ENCODE measurements at places on chromosomes 7 and 10.

DNA sequence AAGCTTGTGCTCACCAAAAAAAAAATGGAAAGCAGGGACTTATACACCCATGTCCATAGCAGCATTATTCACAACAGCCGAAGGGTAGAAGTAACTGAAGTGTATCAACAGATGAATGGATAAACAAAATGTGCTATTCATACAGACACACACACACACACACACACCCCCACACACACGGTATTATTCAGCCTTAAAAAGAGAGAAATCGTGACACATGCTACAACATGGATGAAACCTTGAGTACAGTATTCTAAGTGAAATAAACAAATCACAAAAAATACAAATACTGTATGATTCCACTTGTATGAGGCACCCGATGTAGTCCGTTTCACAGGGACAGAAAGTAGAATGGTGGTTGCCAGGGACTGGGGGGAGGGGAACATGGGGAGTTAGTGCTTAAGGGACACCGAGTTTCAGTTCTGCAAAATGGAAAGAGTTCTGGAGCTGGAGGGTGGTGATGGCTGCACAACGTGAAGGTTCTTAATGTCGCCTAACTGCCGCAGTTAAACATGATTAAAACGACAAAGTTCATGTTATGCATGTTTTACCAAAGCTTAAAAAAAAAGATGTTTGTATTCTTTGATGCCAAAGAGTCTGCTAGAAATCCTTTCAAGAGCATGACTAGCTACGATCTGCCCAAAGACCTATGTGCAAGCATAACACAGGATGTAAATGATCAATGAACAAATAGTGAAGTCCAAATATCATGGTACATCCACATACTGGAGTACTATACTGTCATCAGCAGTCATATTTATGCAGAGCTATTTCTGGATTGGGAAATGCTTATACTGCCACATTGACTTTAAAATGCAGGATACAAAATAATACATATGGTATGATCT lies 7.2 kb downstream of the TNS3 start:
- DNase-seq: no peak

DNA sequence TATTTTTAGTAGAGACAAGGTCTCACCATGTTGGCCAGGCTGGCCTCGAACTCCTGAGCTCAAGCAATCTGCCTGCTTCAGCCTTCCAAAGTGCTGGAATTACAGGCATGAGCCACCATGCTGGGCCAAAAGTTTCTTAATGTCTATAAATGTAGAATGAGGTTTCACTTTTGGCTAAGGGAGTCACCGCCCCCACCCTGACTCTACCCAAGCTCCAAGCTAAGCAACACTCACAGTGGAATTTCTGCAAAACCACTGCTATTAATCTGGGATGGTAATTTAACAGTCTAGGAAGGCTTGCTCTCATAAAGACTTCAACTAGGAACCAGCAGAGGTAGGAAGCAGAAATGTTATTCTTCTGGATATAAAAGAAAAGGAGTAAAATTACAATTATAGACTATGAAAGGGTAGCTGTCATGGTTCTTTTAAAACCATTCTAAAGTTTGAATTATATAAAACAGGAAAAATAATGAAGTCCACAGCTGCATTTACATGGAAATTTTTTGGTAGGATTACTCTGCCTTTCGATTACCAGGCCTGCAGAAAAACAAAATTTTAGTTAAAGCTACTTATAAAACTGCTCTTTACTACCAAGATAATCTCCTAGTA lies 211.6 kb downstream of the SFMBT2 start:
- no peak for DNase-seq

DNA sequence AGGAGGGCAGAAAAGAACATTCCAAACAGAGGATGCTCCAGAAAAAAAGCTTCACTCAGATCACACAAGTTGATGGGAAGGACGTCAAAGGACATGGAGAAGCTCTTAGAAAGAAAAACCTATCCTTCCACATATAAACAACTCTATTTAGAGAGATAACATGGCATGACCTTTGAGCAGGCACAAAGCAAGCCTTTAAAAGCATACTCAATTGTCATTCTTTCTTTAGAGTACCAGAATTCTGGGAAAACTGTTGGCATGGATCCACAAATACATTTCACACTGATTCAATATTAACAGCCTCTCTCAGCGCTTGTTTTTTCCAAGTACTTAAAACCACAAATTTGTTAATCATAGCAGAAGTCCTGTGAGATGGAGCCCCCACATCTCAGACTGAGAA lies 7.3 kb upstream of the ABLIM1 start:
- no peak for DNase-seq

- no peak for DNase-seq
These were observed 148.8 kb upstream of the NRP1 start for GRCh38 chr10:33483124-33483815.

GRCh38 chr10:125639846-125640245 lies 43.1 kb downstream of the TEX36 start:
- no peak for DNase-seq

DNA sequence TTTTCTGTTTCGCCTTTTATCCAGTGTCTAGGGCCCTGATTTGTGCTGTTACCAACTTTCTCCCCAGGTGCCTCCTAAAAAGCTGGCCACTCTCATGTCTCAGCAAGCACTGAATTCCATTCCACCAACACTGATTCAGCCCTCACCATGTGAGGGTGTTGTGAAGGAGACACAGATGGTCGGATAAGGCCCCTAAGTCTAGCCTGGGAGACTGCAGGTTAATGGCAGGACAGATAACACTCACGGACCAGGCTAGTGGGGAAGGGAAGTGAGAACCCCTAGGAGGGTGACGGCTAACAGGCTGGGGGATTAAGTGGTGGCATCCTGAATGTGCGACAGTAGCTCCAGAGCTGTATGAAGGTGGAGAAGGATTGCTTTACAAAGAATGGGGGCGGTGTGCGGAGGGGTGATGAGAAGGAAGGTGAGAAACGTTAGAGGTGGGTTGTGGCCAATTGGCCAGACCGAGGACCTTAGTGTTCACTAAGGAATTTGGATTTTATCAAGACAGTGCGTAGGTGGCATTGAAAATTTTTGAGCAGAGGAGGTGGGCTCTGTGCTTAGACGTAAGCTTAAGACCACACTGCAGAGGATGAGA lies 3.8 kb upstream of the DUSP5 start:
- no peak for DNase-seq

DNA sequence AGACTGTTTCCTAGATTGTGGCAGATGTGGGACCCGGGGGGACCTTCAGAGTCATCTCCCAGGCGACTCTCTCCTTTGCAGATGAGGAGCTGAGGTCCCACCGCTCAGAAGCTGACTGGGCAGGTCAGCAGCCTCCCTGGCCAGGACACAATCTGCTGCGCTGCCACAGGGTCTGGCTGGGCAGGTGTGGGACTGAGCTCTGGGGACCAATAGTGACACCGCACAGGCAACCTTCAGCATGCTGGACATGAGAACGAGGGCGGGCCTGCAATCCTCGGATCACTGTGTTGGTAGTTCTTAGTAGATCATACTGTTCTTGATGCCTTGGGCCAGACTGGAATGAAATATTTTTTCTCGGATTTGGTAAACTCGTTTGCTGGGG lies 20.5 kb upstream of the CRYGN start:
- no peak for DNase-seq

- DNase-seq: no peak
These were observed 98.3 kb upstream of the KCNIP2 start for GRCh38 chr10:101941871-101942270.

DNA sequence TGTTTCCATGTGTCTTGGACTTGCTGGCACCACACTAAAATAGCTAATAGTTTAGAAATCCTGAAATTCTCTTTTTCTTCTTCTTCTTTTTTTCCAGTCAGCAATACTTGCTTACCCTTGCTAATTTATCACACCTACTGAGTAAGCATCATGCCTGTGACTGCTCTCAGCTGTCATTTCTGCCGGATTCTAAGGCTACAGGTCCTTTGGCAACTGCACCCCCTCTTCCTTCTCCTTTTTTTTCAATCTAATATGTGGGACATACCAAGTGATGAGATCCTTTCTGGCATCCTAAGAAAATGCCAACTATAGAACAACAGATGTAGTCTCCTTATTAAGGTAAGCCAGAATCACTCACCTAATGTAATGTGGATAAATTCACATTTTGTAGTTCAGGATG lies 444.7 kb downstream of the MAGI2 start:
- DNase-seq: no peak

DNA sequence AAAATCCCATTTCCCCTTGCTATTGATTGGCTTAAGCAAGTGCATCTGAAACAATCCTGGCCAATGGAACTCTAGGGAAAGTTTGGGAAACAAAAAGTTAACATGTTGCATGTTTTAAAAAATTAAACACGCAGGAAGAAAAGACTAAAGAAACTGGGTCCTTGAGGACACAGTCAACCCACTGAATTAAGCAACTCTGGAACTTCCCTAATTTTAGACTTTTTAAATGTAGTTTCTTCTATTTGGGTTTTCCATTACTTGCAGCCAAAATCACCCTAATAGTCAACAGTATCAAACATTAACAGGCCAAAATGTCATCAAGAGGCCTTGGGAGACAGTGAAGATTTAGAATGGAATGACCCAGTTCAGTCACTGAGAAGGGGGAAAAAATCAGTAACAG lies 40.6 kb downstream of the OSBPL3 start:
- DNase-seq: no peak

GRCh38 chr7:26326211-26326610 lies 34.5 kb downstream of the SNX10 start:
- DNase-seq: no peak

- no peak for DNase-seq
These were observed 17.6 kb upstream of the C10orf105 start for GRCh38 chr10:71737001-71737833.

DNA sequence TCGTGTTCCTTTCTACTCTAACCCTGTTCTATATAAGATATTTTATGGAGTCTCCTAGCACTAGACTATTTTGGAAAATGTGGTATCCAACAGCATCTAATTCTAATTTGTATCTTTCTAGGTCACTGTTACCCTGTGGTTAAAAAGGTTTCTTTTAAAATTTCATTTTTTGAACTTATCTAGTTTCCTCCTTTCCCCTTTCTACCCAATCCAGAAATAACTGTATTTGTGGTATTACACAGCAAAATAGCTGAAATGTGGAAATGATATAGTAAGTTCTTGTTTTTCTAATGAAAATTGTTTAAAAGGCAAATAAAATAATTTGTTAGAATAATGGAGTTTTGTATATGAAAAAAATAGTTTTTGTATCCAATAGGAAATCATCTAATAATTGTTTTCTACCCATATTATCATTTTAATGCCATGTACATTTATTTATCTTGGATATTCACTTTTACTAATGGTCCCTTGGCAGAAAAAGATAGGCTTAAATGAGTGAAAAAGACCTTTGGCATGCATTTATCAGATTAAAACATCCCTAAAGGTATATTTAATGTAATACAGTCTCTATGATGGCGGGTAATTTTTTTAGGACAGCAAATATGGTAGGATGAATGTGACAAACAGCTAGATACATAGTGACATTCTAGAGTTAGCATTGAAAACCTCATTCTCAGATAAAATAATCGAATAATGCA lies 175.5 kb upstream of the PLXDC2 start:
- DNase-seq: no peak

DNA sequence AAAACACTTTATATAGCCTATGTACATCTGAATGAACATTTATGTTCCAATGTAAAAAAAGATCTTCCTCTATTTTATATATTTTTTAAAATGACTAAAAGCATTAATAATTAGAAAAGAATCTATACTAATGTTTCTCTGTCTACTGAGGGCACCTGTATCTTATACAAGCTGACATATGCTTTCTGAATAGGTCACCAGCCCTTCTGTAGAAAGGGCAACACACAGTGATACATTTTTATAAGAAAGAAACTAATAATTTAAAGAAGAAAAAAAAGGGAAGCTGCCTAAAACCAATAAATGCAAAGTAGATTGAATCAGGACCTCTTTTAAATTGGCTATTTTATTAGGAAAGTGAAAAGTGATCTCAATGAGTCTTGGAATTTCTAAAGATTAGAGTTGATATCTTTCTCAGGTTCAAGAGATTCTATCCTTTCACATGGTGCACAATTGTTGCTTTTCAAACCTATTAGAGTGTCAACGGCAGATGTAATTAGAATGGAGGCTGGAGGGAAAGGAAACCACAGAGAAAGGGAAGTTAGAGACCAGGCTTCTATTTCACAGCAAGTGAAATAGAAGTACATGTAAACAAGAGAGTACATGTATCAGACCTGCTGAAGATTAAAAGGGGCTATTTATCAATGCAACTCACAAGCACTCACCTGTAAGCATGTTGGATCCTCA lies 6.3 kb downstream of the MTPN start:
- peak; percentile 10 for DNase-seq

DNA sequence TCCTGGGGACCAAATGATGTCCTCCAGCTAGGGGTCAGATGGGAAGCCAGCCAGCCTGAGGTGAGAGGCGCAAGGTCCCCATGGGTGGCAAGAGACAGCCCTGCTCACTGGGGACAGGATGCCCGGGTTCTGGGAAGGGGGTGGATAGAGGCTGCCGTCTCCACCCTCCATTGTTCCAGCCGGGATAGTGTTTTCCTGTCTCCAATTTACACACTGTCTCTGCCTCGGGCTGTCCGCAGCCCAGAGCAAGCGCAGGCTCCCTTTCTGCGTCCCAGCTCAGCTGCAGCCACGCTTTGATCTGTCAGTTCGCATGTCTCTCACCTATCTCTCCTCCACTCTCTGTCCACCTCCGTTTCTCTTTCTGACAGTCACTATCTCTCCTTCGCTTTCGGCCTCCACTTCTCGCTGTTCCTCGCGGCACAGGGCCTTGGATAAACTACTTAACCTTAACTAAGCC lies 2.1 kb downstream of the EPHB4 start:
- no peak for DNase-seq

- no peak for DNase-seq
These were observed 23.9 kb upstream of the ZNF273 start for GRCh38 chr7:64879086-64879730.

- DNase-seq: no peak
These were observed 604.0 kb upstream of the PFKP start for GRCh38 chr10:2463316-2463715.

- no peak for DNase-seq
These were observed 32.9 kb downstream of the HTRA1 start for GRCh38 chr10:122494173-122494820.

- no peak for DNase-seq
These were observed 215.5 kb downstream of the ZNF33B start for GRCh38 chr10:42422911-42423310.

- no peak for DNase-seq
These were observed 138.8 kb downstream of the ZEB1 start for GRCh38 chr10:31457858-31458257.

- no peak for DNase-seq
These were observed 9.4 kb downstream of the CLDN12 start for GRCh38 chr7:90412458-90413184.

GRCh38 chr10:26455567-26456315 lies 17.6 kb downstream of the APBB1IP start:
- no peak for DNase-seq

DNA sequence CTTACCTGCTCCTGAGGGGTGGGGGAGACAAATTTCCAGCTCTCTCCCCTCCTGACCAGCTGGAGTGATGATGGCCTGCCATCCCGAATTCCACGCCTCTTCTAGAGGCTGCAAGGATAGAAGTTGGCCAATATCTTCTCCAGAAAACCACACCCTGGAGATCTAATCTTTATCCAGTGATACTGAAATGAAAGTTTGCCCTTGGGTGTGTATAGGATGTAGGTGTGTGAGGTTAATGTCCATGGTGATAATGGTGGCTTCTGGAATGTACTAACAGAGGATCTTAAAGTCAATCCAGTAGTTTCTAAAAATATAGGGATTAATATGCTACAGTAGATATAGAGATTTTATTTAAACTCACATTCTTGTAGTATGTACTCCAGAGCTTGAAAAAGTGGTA lies 22.2 kb downstream of the AKR1B15 start:
- DNase-seq: no peak
